Stimulated activated CD8-positive, alpha-beta memory T cell treated with anti-CD3 and anti-CD28 coated beads, Interleukin-12 subunit alpha, Interleukin-12 subunit beta, amount 100 ng/mL, for 1 hour (primary cell): ENCODE measurements at places on chromosomes 4 and X.

DNA sequence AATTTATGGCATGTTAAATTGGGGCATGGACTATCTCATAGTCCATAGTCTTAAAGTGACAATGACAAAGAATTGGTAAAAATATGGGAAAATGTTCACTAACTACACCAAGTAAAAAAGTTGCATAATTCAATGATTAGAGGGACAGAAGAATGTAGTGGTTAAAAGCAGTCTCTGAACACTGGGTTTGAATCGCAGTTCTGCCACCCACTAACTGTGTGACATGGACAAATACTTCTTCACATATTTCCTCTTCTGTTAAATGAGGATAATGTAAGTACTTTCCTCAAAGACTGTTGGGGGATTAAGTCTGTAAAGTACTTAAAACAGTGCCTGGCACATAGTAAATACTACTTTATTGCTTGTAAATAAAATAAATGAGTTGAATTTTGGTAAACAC, 15.3 kb downstream of the COQ2 start:
- DNase-seq: no peak

- no peak for DNase-seq
These were observed 3.4 kb upstream of the GABRE start for GRCh38 chrX:151977923-151978322.

DNA sequence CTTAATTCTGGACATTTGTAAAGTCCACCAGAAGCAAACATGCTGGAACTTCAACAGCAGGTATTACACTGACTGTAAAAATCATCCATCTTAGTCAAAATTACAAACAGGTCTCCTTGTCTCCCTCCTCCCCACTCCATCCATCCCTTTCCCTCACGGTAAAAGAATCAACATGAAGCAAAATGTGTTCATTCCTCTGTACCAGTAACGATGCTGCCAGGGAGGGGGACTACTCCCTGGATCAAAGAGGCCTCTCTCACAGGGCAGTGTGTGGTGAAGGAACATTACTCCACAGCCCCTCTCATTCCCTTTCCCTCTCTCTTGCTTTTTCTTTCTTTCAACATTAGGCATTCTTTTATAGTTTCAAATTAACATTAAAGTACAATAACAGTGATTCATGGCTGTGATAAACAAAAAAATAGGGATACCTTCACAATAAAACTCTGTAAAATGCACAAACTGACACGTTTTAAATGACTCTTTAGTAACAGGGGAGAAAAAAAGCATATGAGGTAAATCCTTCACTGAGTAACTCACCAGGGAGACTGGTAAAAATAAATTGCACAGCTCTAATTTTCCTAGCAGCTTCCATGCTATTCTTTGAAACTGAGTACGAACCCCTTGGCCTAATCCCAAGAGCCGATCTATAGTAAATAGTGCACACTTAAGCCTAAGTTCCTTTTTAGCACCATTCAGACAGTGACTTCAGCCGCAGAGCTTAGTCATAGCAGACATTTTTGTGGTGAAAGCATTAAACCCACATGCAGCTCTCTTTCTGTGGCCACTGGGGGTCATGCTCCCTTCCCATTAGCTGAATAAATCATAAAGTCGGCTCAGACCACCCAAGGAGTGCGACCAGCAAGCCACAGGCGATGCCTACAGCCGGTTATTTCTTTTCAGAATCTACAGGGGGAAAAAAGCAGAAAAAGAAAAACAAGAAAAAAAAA, 215.6 kb upstream of the GYPA start:
- no peak for DNase-seq

- no peak for DNase-seq
These were observed 17.9 kb upstream of the CXCL11 start for GRCh38 chr4:76053730-76054129.

DNA sequence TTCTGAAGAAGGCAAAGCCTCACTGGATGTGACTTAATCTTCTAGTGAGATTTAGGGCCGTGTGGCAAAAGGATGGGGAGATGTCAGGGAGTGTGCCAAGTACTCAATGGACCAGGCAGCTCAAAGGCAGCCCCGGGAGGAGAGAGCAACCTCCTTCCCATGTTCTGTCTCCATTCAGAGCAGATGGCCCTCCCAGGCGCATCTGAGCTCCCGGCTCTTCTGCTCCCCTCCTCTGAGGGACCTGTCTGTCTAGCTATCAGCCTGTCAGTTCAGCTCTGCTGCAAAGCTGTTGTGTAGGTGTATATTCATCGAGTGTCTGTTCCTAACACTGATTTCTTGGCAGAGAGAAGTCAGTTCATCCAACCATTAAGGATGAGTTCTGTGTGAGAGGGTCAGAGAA, 10.9 kb upstream of the PORCN start:
- DNase-seq: no peak

- no peak for DNase-seq
These were observed 62.2 kb upstream of the GPM6A start for GRCh38 chr4:175874306-175874705.

DNA sequence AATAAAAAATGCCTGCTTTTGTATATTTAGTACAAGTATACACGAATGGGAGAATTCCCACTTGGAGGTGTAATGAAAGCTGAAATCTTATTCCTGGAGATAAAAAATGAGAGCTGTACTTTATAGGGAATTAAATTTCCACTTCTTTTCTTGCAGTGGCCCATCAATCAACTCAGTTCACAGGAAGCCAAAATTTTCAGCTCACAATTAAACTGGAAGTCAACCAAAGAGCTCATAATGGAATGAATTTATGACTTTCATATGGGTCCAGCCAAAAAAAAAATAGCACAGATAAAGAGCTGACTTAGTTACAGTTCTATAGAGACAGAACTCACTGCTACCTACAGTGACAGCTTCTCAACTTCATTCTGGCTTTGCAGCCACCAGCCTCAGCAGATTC, 115.2 kb upstream of the TBC1D9 start:
- no peak for DNase-seq

DNA sequence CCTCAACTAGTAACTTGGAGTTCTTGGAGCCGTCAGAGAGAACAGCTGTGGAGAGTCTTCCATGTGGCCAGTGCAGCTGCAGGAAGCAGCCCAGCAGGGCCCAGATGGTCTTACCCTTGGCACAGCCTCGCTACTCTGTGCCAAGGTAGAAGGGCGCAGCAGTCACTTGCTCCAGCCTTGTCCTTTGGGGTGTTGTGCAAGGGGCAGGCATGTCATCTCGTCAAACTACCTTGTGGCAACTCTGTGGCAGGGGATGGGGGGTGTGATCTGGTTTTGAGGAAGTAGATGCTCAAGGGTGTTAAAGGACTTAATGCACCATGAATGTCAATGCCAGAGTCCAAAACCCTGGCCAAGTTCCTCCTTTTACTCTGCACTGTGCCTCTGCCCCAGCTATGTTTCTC, 34.2 kb upstream of the TBC1D14 start:
- no peak for DNase-seq

DNA sequence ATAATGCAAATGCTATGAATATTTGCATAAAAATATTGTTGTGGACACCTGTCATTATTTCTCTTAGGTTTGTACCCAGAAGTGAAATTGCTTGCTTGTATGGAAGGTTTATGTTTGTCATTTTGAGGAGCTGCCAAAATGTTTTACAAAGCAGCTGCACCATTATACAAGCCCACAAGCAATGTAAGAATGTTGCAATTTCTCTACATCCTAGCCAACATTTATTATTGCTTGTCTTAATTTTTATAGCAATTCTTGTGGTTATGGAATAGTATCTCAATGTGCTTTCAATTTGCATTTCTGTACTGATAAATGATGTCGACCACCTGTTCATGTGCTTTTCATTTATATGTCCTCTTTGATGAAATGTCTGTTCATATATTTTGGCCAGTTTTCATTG, 18.7 kb upstream of the RBMX start:
- DNase-seq: no peak

DNA sequence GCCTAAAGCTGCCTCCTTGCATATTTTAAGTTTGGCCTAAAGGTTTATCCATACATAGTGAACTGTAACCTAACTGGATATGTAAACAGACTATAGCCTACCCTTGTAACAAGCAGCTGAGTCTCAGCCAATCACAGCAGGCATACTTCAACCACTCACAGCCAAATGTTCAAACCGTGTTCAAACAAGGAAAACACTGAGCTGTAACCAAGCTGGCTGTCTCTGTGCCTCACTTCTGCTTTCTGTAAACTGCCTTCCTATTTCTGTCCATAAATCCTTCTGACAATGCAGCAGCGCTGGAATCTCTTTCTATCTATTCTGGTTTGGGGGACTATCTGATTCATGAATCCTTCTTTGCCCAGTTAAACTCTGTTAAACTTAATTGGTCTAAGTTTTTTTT, 16.4 kb downstream of the DSPP start:
- no peak for DNase-seq

- no peak for DNase-seq
These were observed 64.0 kb downstream of the SMAD1 start for GRCh38 chr4:145545538-145546174.

DNA sequence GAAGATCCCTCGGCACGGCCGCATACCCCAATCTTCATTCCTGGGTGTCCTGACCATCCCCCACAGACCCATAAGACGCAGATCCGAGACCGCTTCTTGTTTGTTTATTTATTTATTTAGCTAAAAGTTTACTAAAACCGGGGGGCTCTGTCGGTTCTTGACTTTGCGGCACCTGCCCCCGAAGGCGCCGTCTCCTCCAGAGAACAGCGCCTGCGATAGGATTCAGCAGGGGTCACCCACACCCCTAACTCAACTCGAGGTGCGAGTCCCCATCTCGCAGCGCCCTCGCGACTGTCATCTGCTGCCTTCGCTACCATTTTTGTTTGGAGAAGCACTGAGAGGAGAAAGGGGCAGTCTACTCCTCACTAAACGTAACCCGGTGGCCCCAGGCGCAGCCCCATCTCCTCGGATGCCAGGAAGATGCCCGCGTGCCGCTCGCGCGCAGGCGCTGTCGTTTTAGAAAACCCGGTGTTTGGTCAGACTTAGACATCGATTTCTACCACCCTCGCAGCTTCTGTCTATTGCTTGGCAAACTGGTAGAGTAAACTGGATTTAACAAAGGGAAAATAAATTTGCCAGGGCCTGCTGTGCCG, 18.9 kb upstream of the GPR101 start:
- DNase-seq: no peak

DNA sequence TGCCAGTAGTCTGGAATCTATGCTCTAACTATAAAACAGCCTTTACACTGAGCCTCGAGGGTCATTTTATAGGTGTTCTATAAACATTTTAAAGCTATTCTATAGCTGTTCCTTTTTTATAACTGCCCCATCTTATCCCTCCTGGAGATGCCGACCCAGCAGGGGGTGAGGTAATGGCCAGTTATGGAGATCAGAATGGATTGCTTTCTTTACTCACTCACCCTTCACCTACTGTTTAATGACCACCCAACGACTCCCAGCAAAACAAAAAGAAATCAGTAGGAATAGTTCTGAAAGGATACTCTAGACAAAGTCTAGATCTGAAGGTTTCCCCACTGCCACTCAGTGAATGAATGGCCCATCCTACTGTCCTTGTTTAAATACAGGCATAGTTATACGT, 1113.1 kb downstream of the FAT4 start:
- no peak for DNase-seq

DNA sequence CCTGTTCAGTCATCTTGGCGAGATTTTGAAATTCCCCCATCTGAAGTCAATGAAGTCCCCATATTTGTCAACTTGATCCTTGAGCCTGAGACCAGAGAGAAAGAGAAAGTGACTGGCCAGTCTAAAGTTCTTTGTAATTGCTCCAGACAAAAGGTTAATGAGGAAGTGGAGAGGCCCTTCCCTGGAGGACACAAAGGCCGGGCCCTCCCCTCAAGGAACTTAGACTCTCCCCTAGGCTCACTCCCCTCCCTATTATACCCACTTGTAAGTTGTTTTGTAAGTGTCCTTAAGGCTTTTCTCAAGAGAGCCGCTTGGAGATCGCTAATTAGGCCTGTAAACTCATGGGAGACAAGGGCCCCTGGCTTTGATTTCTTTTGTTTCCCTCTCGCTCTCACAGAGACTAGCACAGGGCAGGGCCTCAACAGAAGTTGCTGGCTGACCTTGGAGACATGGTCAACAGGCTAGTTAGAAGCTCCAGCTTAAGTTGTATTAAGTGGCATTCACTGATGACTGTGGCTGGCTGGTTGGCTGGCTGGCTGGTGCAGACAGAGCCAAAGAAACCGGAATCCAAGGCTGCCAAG, 20.3 kb upstream of the GPC4 start:
- no peak for DNase-seq

DNA sequence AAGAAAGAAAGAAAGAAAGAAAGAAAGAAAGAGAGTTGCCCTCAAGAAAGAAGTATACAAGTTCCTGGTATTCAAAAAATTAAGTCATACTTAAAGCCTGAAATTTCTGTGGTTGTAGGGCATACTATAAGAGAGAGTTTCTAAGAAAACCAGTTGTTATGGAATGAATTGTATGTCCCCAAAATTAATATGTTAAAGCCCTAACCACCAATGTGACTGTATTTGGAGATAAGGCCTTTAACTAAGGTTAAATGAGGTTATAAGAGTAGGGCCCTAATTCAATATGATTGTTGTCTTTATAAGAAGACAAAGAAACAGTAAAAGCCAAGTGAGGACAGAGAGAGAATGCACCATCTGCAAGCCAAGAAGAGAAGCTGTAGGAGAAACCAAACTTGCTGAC, 521.1 kb downstream of the CCSER1 start:
- DNase-seq: no peak

- no peak for DNase-seq
These were observed 28.7 kb downstream of the STIM2 start for GRCh38 chr4:26889356-26889755.
